Adrenal gland (tissue), 19 donors: ENCODE measurements at places on chromosomes 13 and 19. TPM values are rescaled to one million over a fixed set of nuclear protein-coding genes. Genes with fewer than 3 reads are reported as not detected.

The GPR12 gene
- not detected for total RNA-seq

The DOCK6 gene
- total RNA-seq, result 46.1 TPM

The KISS1R gene
- not detected for total RNA-seq

The ZFP28 gene
- total RNA-seq, result 9.2 TPM

The ZNF836 gene
- 36.0 TPM for total RNA-seq

The C13orf42 gene
- not detected for total RNA-seq

The CGB7 gene
- not detected for total RNA-seq

The KCNRG gene
- total RNA-seq, result 0.14 TPM

The KLF16 gene
- total RNA-seq, result 14.9 TPM

The KLK6 gene
- not detected for total RNA-seq

- H3K4me1 ChIP-seq, result no peaks in the 10 kb centered on the region
- no peaks in the 10 kb centered on the region for H3K27me3 ChIP-seq
- H3K27ac ChIP-seq, result no peak overlapping the region
- H3K36me3 ChIP-seq, result no peaks in the 10 kb centered on the region
Measured at GRCh38 chr19:40740747-40741146, 9.5 kb downstream of the ACTMAP start.

DNA sequence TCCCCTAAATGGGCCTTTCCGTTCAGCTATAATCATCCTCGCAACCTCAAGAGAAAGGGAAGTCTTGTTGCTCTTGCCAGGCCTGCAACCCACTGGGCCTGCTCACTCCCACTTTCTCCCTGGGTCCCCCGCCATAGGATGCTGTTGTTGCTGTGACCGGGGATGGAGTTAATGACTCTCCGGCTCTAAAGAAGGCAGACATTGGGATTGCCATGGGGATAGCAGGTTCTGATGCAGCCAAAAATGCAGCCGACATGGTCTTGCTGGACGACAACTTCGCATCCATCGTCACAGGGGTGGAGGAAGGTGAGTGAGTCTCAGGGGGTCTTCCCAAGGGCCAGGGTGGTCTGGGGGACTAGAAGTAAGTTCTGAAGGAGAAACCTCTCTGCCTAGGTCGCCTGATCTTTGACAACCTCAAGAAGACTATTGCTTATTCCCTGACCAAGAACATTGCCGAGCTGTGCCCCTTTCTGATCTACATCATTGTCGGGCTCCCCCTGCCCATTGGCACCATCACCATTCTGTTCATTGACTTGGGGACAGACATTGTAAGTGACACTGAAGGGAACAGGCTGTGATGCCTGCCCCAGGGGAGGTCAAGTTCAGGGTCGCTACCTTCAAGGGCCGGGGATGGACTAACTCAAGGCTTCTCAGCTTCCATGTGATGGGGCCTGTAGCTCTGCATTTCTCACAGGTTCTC, 26.8 kb downstream of the ATP12A start:
- no peaks in the 10 kb centered on the region for H3K27me3 ChIP-seq
- no peaks in the 10 kb centered on the region for H3K4me1 ChIP-seq
- no peaks in the 10 kb centered on the region for H3K36me3 ChIP-seq

GRCh38 chr13:90689111-90689510, 658.4 kb upstream of the MIR17HG start:
- H3K27me3 ChIP-seq, result no peaks in the 10 kb centered on the region
- H3K4me3 ChIP-seq, result no peak overlapping the region
- H3K27ac ChIP-seq, result no peak overlapping the region

- H3K27me3 ChIP-seq, result no peaks in the 10 kb centered on the region
- peak; percentile 79 for DNase-seq
- no peaks in the 10 kb centered on the region for H3K36me3 ChIP-seq
- peak overlapping the region; percentile 66 for H3K4me3 ChIP-seq
- H3K27ac ChIP-seq, result peak overlapping the region; percentile 91
Measured at GRCh38 chr19:42422092-42422900, 4.9 kb downstream of the LIPE start.

DNA sequence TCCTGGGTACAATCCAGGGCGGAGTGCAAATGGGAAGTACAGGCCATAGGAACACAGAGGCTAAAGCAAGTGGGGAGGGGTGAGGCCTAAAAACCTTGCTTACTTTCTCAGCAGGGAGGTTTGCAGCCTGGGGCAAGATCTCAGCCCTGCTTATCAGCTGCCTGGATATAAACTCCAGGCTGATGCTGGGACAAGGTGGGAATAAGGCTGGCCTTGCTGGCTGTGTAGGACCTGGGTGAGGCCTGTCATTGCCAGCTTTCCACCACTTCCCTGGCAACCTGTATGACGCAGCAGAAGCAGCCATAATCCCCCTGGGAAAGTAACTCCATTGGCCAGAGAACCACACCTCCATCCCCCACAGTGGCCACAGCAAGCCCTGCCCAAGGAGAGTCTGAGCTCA, 279.1 kb upstream of the ATXN8OS start:
- no peak overlapping the region for H3K4me3 ChIP-seq
- no peaks in the 10 kb centered on the region for H3K4me1 ChIP-seq
- H3K36me3 ChIP-seq, result no peaks in the 10 kb centered on the region
- no peaks in the 10 kb centered on the region for H3K27me3 ChIP-seq

DNA sequence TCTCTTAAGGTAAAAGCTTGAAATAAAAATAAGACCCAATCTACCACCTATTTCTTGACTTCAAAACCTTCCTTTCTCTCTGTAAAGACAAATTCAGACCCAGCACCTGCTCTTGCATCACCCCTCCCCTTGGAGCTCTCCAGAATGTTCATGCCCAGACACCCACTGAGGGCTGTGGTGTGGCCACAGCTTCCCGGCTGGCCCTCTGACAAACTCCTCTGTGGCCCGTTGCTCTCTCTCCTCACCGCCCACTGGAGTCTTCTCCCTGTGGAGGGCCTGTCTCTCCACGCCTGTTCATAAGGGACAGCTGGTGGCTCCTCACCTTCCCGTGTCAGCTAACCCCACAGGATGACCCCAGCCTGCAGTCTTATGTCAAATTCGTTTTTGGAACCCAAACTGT, 49.1 kb downstream of the TSSK6 start:
- no peak overlapping the region for H3K4me3 ChIP-seq
- no peak for DNase-seq
- H3K4me1 ChIP-seq, result peaks cover 35% of the 10 kb centered on the region
- H3K36me3 ChIP-seq, result no peaks in the 10 kb centered on the region

- DNase-seq, result no peak
- H3K36me3 ChIP-seq, result no peaks in the 10 kb centered on the region
- no peak overlapping the region for H3K4me3 ChIP-seq
- no peak overlapping the region for H3K27ac ChIP-seq
- no peaks in the 10 kb centered on the region for H3K4me1 ChIP-seq
Measured at GRCh38 chr13:60435762-60436374, 38.8 kb downstream of the TDRD3 start.

- no peak overlapping the region for H3K4me3 ChIP-seq
- no peaks in the 10 kb centered on the region for H3K4me1 ChIP-seq
- H3K27ac ChIP-seq, result no peak overlapping the region
- H3K27me3 ChIP-seq, result no peaks in the 10 kb centered on the region
- no peak for DNase-seq
Measured at GRCh38 chr13:23671897-23672296, 101.7 kb downstream of the TNFRSF19 start.

DNA sequence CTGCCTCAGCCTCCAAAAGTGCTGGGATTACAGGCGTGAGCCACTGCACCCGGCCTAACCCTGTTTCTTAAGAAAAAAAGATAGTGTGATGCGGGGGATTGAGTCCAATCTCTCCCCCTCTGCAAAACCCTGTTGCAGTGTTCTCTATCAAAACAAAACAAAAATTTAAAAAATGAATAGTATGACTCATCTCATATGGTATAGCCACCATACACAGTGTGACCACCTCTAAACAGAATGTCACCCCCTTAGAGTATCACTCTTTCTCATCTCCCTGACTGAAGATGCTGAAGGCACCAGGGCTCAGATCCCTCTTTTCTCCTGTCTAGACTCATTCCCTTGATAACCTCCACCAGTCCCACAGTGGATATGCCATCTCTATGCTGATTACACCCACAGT, 6.8 kb upstream of the ERF start:
- H3K36me3 ChIP-seq, result no peaks in the 10 kb centered on the region
- no peak for DNase-seq
- no peaks in the 10 kb centered on the region for H3K27me3 ChIP-seq
- no peak overlapping the region for H3K4me3 ChIP-seq
- H3K27ac ChIP-seq, result no peak overlapping the region

DNA sequence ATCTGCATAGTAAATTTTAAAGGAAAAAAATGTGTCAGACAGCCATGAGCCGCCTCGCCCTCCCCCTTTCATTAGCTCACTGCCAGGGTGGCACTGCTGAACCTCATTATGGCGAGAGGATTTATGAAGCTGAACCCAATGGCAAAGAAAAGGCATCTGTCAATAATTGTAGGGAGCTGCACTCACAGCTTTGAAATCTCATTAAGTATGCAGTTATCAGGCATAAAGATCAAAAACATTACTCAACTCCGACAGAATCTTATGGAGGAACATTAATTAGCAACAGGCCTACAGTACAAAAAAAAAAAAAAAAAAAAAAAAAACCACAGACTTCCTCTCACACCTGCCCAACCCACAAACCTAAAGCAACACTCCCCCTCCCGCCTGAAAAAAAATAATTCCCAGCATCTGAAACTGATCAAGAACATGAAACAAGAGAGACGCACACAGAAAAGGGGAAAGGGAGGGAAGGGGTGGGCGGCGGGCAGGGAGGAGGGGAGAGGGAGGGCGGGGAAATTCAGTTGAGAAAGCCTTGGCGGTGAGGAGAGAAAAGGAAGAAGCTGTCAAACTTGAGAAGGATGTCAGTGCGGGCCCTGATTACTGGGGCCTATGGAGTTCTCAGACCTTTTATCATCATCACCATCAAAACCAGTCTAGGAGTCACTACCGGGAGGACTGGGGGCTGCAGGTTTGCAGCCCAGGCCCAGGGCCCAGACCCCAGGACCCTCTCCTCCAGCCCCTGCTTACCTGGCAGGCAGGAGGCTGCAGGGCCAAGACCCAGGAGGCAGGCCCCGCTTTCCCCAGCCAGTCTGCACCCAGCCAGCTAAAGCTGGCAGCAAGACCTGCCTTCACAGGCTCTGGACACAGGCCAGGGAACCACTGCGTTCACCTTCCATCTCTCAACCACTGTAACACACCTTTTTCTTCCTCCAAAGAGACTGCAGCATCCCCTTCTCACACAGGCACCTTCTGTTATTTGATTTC, 8.9 kb downstream of the TSHZ3 start:
- peaks cover 29% of the 10 kb centered on the region for H3K4me1 ChIP-seq
- peaks cover 3% of the 10 kb centered on the region for H3K36me3 ChIP-seq
- H3K27ac ChIP-seq, result no peak overlapping the region
- no peak for DNase-seq
- no peaks in the 10 kb centered on the region for H3K27me3 ChIP-seq

GRCh38 chr19:10193790-10194499, 808 bp downstream of the DNMT1 start:
- H3K27me3 ChIP-seq, result no peaks in the 10 kb centered on the region
- peaks cover 10% of the 10 kb centered on the region for H3K4me1 ChIP-seq
- no peaks in the 10 kb centered on the region for H3K36me3 ChIP-seq
- no peak for DNase-seq

DNA sequence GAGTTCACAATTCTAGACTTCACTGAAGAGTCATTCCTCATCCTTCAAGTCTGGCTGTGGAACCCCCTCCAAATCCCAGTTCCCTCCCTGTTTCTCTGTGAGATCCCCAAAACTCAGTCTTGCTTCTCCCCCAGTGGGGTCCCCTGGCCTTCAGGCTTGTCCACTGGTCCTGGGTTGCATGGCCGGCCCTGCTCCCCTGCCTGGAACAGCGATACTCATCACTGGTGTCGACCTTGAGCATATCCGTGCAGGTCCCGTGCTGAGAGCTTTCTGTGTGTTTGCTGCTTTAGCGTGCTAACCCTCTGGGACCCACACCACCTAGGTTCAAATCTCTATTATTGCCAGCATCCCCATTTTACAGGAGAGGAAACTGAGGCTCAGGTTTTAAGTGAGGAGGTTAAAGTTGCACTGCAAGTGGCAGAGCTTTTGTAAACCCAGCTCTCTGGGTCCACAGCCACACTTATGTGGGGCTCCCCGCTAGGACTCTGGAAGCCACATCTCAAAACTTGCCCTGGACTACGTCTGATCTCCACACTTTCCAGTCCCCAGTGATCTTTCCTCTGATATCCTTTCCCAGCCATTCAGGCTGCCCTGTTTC, 15.5 kb downstream of the LIPE start:
- H3K4me3 ChIP-seq, result no peak overlapping the region
- H3K4me1 ChIP-seq, result peaks cover 8% of the 10 kb centered on the region
- H3K27me3 ChIP-seq, result no peaks in the 10 kb centered on the region
- DNase-seq, result no peak
